ENCODE measurements at places on chromosomes 16 and 17.

DNA sequence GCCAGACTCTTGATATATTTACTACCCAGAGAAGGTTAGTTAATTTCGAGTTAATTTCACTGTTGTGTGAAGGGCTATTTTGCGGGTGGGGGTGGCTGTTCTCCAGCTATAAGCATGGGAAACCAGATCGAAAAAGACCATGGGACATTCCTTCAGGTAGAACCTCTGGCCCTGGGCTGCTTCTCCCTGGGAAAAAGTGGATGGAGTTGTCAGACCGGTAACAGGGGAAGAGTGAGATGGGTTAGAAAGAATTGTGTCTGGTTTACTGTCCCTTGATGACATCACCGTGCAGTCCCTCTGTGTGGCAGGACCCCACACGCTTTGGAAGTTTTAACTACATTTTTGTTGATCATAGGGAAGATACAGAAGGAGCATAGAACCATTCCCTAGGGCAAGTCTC lies 296.3 kb downstream of the RBFOX1 start:
- no peaks in the 10 kb centered on the region for H3K4me1 ChIP-seq
- no peak for DNase-seq
- no peak overlapping the region for H3K27ac ChIP-seq
- no peaks in the 10 kb centered on the region for H3K36me3 ChIP-seq
- no peak overlapping the region for H3K4me3 ChIP-seq
- no peaks in the 10 kb centered on the region for H3K27me3 ChIP-seq

GRCh38 chr17:58996968-58997367 lies 109.7 kb downstream of the TRIM37 start:
- H3K4me1 ChIP-seq, result peaks cover 4% of the 10 kb centered on the region
- H3K27me3 ChIP-seq, result no peaks in the 10 kb centered on the region
- H3K27ac ChIP-seq, result no peak overlapping the region
- no peak overlapping the region for H3K4me3 ChIP-seq
- peaks cover 16% of the 10 kb centered on the region for H3K36me3 ChIP-seq
- DNase-seq, result no peak

- H3K27ac ChIP-seq, result no peak overlapping the region
- H3K27me3 ChIP-seq, result no peaks in the 10 kb centered on the region
- H3K4me3 ChIP-seq, result no peak overlapping the region
These were observed 29.1 kb downstream of the NLRP1 start for GRCh38 chr17:5555254-5555653.

GRCh38 chr16:58475091-58475619 lies 24.8 kb upstream of the NDRG4 start:
- H3K4me1 ChIP-seq, result no peaks in the 10 kb centered on the region
- H3K36me3 ChIP-seq, result no peaks in the 10 kb centered on the region
- no peak overlapping the region for H3K27ac ChIP-seq
- H3K27me3 ChIP-seq, result no peaks in the 10 kb centered on the region
- H3K4me3 ChIP-seq, result no peak overlapping the region

Data from effector memory CD4-positive, alpha-beta T cell (primary cell).